ENCODE measurements at places on chromosomes 6 and 20.

DNA sequence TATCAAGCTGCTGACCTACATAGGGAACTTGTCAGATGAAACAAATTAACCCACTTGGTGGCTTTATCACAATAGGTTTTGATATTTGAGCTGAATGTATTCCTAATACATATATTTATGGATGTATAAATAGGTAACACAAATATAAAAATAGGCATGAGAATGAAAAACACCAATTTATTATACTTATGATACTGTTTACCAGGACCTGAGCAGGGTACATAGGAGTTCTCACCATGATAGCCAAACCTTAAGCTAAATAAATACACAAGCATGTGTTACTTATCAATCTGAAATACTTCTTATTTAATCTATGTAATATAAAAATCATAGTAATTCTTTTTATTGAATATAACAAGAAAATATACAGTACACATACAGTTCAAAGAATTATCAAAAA is 25.0 kb downstream of the ASCC3 start:
- no peak for DNase-seq

- DNase-seq, result peak; percentile 70
These were observed 271.4 kb downstream of the EYA4 start for GRCh38 chr6:133512410-133513016.

DNA sequence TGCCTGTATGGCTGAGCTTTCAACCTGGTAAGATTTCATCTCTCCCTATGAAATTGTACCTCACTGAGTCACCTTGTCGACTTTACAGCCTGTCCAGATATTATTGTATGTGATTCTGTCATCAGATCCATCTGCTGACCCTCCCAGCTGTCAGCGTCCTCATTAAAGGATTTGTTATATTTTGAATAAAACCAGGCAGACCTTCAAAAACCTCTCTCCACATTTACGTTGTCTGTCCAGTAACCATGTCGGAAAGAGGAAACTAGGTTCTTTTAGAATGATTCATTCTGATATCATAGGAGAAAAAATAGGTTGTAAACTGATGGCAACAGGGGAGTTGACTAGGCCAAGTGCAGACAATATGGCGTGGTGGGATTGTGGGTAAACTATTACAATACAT is 38.5 kb downstream of the TSPYL4 start:
- no peak for DNase-seq

DNA sequence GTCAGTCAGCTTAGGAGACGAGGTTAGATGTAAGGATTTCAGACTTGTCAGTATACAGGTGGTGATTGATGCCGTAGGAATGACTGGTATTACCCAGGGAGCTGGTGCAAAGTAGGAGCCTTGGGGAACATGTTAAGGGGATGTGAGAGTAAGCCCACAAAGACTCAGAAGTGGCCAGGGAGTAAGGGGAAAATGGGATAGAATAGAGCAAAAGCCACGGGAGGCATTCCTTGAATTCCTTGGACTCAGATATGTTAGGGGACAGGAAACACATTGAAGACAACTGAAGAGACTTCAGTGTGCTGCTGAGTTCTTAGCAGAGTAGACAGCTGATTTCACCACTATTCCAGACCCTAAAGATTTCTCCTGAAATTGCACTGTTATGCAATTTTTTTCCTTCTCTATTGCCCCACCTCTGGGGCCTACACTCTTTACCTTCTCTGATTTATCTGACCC is 1.2 kb upstream of the ACAT2 start:
- DNase-seq, result peak; percentile 85

- DNase-seq, result no peak
These were observed 49.2 kb downstream of the GOPC start for GRCh38 chr6:117553142-117553541.

DNA sequence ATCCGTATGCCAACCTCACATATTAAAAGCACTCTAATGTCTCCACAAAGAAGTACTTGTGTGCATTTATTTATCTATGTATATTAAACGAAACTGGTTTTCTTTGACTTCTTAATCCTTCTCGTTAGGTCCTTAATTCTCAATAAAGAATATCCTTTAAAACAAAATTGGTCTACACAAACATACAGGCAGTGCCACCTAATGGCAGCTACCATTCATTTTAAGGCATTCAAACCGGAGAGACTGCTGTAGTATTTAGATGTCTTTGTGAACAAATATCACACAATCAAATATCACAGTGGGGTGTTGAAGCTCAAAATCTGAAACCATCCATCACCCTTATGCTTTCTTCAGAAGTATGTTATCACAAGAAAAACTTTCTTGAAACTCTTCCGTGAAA is 96.6 kb upstream of the IRAK1BP1 start:
- no peak for DNase-seq

- DNase-seq, result no peak
These were observed 93.5 kb downstream of the ADGRG6 start for GRCh38 chr6:142395266-142395665.

- DNase-seq, result no peak
These were observed 26.0 kb downstream of the SLC17A9 start for GRCh38 chr20:62978561-62978943.

All from neural progenitor cell (in vitro differentiated cells).